ENCODE measurements at places on chromosomes 12 and 14.

DNA sequence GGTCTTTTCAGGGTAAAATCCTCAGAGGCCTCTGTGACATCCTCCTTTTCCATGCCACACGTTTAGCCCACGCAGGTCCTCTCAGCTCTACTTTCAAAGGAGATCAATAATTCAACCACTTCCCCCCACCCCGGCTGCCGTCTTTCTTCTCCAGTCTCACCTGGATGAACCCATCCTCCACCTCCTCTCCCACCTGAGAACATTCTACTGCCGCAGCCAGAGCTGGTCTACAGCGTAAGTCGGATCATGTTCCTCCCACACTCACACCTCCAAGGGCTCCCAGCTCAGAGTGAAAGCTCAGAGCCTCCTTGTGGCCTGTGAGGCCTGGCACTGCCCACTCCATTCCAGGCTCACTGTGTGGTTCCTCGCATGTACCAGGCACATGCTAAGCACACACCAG is 246.6 kb downstream of the CHST11 start:
- DNase-seq, result no peak

DNA sequence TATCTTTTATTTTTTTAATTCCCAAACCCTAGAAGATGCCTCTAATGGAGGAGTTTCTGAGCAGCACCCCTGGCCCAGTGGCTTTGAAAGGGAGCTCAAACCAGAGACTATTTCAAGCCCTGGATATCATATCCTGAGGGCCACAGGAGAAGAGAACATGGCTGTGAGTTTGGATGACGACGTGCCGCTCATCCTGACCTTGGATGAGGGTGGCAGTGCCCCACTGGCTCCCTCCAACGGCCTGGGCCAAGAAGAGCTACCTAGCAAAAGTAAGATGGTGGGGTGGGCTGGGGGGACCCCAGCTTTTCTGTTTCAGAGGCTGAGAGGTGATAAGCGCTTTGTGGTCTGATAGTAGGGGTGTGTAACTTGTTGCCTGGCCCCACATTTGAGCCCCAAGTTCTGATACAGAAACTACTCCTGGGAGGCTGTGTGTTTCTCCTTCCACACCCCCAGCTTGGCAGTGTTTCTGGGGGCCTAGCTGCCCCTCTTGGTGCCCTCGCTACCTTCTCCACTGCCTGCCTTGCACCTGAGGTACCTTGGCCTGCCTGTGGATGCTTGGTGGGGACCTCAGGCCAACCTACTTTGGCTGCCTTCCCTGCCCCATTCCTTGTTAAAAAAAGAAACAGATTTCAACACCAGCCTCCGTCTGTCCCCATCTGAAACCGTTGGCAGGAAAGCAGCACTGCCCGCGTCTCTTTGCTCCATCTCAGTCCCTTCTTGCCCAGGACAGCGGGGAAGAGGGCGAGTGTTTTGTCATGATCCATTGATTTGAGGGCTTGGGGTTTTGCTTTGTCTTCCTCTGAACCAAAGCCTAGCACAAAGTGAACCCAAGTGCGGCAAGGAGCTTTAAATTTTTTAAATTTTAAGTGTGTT is 5.7 kb downstream of the TPCN1 start:
- DNase-seq, result no peak

- DNase-seq, result no peak
Measured at GRCh38 chr14:20503898-20504297, 1.4 kb upstream of the RNASE10 start.

DNA sequence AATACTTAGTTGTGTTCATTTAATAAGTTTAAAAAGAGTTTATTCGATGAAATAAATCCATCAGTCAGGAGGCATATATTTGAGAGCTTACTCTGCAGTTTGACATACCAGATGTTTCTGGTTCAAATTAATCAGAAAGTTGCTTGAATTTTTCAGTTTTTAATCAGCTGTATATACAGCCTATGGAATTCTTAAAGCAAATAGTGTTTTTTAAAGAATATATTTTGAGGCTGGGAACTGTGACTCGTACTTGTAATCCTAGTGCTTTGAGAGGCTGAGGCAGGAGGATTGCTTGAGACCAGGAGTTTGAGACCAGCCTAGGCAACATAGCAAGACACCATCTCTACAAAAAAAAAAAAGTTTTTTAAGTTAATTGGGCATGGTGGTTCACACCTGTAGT is 112.1 kb downstream of the MON2 start:
- no peak for DNase-seq

GRCh38 chr12:53811606-53812005 is 59.8 kb upstream of the CISTR start:
- DNase-seq, result no peak

- DNase-seq, result peak; percentile 41
Measured at GRCh38 chr12:130335517-130336392, 1.9 kb upstream of the PIWIL1 start.
